Pancreas (tissue), 10 donors: ENCODE measurements at places on chromosomes 11 and 22. TPM values are rescaled to one million over a fixed set of nuclear protein-coding genes. Genes with fewer than 3 reads are reported as not detected.
A peak's percentile ranks its signal among the peaks of the same experiment; 100 is the strongest.

Gene NNMT
- 7.9 TPM for total RNA-seq

Gene CTSW
- total RNA-seq, result 0.46 TPM

Gene SLC17A6
- 0.23 TPM for total RNA-seq

Gene TNNI2
- 6.6 TPM for total RNA-seq

Gene TMEM138
- total RNA-seq, result 13.7 TPM

DNA sequence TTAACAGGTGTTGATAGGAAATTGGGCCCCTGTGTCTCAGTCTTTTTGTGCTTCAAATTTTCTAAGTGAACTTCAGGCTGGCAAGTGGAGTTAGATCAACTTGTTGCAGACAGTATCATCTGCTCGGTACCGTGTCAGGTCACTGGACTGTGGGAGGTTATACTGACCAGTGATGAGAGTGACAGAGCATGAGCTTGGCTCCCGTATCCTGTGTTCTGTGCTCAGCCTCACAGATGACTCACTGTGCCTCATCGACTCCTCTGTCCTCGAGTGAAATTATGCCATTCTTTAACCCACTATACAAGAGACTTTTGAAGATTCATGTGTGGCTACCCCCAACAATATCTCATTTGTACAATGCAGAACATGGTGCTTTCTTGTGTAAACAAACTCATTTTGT, 7.9 kb downstream of the GRAP2 start:
- H3K4me3 ChIP-seq, result no peak overlapping the region
- no peaks in the 10 kb centered on the region for H3K4me1 ChIP-seq
- H3K27me3 ChIP-seq, result no peaks in the 10 kb centered on the region

DNA sequence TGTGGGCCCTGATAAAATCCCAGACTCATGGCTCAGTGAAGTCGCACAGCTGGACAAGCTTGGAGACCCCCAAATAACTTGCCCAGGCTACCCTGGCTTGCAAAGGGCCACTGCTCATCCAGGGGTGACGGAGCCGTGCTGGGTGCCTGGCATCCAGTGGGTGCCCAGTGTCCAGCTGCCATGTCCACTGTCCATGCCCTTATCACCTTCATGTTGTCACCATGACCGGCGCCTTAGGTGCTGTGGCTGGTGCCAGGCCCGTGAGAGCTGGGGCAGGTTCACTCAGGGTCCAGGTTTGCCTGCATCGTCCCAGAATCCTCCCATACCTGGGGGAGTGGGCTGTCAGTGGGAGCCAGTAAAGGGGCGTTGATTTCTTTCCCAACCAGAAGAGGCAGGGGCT, 57.4 kb downstream of the LRP5 start:
- no peak overlapping the region for H3K4me3 ChIP-seq
- H3K27me3 ChIP-seq, result no peaks in the 10 kb centered on the region
- H3K4me1 ChIP-seq, result peaks cover 11% of the 10 kb centered on the region
- DNase-seq, result peak; percentile 45
- H3K36me3 ChIP-seq, result peaks cover 9% of the 10 kb centered on the region

- no peak for DNase-seq
- H3K36me3 ChIP-seq, result peaks cover 3% of the 10 kb centered on the region
- H3K27ac ChIP-seq, result peak overlapping the region; percentile 20
Observed at GRCh38 chr11:102177974-102178631, 67.9 kb downstream of the YAP1 start.

DNA sequence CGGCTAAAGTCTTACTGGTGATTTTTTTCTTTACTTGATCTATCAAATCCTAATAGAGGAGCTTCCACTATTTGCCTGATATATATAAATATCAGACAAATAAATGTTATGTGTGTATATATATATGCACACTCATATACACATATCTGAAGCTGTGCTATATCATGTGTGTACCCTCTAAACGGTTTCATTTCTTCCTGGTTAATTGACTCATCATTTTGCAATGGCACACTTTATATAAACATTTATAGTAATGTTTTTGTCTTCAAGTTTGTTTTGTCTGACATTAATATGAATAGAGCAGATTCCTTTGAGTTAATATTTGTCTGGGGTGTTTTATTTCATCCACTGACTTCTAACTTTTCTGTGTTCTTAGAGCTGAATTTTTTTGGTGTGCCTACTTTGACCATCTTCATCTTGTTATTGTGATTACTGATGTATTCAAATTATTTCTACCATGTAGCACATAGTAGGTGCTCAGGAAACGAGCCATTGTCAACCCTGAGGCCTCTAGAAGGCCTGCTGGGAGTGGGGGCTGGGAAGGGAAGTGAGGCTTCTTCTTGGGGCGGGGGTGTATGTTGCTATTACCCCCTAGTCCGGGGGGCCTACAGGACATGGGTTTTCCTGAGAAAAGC, 82.6 kb downstream of the LRRC32 start:
- H3K36me3 ChIP-seq, result no peaks in the 10 kb centered on the region
- no peak for DNase-seq
- H3K27me3 ChIP-seq, result no peaks in the 10 kb centered on the region
- no peaks in the 10 kb centered on the region for H3K4me1 ChIP-seq

- no peak overlapping the region for H3K4me3 ChIP-seq
- DNase-seq, result no peak
- H3K27me3 ChIP-seq, result no peaks in the 10 kb centered on the region
- peaks cover 34% of the 10 kb centered on the region for H3K4me1 ChIP-seq
- peak overlapping the region; percentile 22 for H3K27ac ChIP-seq
- no peaks in the 10 kb centered on the region for H3K36me3 ChIP-seq
Observed at GRCh38 chr22:50535113-50535512, 5.3 kb upstream of the TYMP start.

GRCh38 chr22:33470456-33470855, 412.3 kb upstream of the SYN3 start:
- no peak overlapping the region for H3K4me3 ChIP-seq
- DNase-seq, result no peak
- no peaks in the 10 kb centered on the region for H3K36me3 ChIP-seq
- no peaks in the 10 kb centered on the region for H3K4me1 ChIP-seq
- no peak overlapping the region for H3K27ac ChIP-seq

DNA sequence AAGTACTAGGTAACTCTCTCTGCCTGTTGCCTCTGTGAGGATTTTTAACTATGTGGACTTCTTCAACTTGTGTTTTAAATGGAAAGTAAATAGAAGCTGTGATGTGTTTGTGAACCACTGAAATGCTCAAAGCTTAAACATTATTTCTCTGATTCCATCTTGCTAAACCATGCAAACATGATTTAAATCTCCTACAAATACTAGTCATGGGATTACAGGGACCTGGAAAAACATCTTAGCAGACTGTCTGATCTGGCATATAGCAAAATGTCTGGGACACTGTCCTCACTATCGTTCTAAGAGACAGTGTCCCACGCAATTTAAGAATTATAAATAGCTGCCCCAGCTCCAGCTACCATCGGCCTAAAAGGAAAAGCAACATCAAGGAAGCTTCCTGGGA, 914.5 kb upstream of the FAT3 start:
- DNase-seq, result no peak
- H3K27ac ChIP-seq, result no peak overlapping the region
- H3K4me1 ChIP-seq, result no peaks in the 10 kb centered on the region
- H3K27me3 ChIP-seq, result no peaks in the 10 kb centered on the region
- no peaks in the 10 kb centered on the region for H3K36me3 ChIP-seq
- no peak overlapping the region for H3K4me3 ChIP-seq

DNA sequence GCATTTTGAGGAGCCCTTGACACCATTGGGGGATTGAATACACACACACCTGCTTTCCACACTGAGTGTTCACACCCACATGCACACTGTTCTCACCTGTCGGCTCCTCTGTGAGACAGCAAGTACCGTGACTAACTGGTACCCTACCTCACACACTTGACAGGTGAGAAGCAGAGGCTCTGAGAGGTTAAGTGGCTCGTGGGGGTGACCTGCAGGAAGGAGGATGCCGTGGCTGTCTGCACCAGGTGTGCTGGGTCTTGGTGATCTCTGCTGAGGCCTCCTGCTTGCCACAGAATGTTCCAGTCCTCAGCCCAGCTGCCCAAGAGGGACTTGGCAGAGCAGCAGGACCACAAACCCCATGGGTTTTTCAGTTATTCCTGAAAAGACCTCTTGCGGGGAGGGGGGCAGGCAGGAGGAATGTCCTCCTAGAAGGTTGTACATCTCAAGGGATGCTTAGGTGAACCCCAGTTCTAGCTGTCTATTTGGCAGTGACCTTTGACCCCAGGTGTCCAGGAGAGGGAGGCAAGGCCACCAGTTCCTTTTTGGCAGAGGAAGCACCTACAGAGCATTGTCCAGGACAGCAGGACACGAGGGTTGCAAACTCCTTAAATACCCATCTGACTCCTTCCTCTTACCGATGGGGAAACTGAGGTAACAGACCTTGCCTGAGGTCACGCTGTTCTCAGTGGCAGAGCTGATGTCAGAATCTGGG, 66.0 kb downstream of the SHISAL1 start:
- H3K36me3 ChIP-seq, result no peaks in the 10 kb centered on the region
- no peak for DNase-seq
- H3K27me3 ChIP-seq, result no peaks in the 10 kb centered on the region
- no peak overlapping the region for H3K27ac ChIP-seq
- no peak overlapping the region for H3K4me3 ChIP-seq

DNA sequence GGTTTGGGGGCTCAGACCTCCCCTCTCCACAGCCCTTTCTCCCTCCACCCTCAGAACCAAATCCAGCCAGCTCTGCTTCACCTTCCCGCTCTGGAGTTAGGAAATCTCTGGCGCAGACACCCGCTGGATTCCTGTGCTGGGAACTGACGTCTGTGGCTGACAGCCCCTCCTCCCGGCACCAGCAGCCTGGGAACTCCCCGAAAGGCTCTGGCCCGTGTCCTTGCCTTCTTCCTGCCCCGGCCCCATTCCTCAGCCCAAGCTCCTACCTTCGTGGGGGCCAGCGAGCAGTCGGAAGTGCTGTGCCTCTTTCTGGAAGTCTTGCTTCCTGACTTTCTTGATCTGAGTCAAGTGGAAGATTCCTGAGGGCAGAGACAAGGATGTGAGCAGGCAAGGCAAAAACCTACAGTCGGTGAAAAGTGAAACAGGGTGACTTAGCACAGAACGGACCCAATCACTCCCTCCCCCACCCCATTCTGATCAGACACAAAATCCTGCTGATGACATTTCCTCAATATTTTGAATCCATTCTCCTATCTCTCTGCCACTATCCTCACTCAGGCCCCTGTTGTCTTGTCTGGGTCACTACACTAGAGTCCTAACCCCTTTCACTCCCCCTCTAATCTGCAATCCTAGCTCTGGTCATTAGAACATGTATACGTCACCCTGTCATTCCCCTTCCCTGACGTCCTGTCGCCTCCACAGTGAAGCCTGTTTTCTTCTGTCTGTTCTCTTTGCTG, 34.1 kb downstream of the CHRDL2 start:
- peaks cover 20% of the 10 kb centered on the region for H3K4me1 ChIP-seq
- no peak overlapping the region for H3K4me3 ChIP-seq
- DNase-seq, result peak; percentile 77
- H3K27me3 ChIP-seq, result no peaks in the 10 kb centered on the region
- no peaks in the 10 kb centered on the region for H3K36me3 ChIP-seq

- no peaks in the 10 kb centered on the region for H3K27me3 ChIP-seq
- H3K36me3 ChIP-seq, result no peaks in the 10 kb centered on the region
- no peak overlapping the region for H3K4me3 ChIP-seq
- peaks cover 15% of the 10 kb centered on the region for H3K4me1 ChIP-seq
- H3K27ac ChIP-seq, result peak overlapping the region; percentile 78
Observed at GRCh38 chr22:33539902-33540751, 380.1 kb downstream of the LARGE1 start.

DNA sequence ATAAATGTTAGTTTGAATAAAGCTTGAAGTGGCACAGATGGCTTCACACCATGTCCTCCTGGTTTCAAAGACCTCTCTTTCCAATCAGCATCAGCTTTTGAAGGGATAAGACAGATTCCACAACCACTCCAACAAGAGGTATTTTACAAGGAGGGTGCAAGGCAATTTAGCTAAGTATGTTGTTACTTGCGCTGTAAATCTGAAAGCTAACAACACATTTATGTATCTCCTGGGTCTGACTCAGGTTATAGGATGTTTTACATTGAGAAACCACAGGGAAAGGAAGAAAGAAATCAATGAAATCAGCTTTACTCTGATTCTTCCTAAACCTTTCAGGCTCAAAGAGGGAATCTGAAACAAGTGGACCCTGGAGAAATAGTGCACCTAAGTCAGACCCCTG, 12.1 kb downstream of the CWC15 start:
- H3K4me3 ChIP-seq, result no peak overlapping the region
- H3K27ac ChIP-seq, result no peak overlapping the region
- no peaks in the 10 kb centered on the region for H3K27me3 ChIP-seq
- no peak for DNase-seq
- H3K36me3 ChIP-seq, result peaks cover 37% of the 10 kb centered on the region

GRCh38 chr11:6387811-6388599, 2.3 kb upstream of the SMPD1 start:
- H3K4me3 ChIP-seq, result no peak overlapping the region
- H3K27ac ChIP-seq, result peak overlapping the region; percentile 91
- H3K36me3 ChIP-seq, result no peaks in the 10 kb centered on the region
- DNase-seq, result no peak

DNA sequence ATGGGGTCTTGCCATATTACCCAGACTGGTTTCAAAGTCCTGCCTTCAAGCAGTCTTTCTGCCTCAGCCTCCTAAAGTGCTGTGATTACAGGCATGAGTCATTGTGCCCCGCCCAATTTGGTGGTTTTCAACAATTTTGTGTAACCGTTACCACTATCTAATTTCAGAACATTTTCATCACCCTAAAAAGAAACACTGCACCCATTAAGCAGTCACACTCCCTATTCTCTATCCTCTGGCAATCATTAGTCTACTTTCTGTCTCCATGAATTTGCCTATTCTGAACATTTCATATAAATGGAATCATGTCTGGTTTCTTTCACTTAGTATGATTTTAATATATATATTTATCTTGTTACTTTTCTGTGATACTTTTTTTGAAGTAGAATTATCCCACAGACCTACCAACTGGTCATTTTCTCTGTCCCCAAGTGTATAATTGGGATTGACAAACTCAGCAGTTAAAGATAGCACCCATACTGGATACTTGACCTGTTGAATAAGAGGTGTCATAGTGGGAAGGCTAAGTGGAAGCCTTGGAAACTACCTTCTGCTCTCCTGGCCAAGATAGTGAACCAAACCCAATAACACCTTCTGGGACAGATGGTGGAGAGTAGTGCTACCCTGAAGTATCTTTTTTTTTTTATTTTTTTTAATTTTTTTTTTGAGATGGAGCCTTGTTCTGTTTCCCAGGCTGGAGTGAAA, 64.8 kb downstream of the STIM1 start:
- H3K36me3 ChIP-seq, result no peaks in the 10 kb centered on the region
- DNase-seq, result no peak
- H3K27ac ChIP-seq, result no peak overlapping the region
- no peaks in the 10 kb centered on the region for H3K4me1 ChIP-seq

DNA sequence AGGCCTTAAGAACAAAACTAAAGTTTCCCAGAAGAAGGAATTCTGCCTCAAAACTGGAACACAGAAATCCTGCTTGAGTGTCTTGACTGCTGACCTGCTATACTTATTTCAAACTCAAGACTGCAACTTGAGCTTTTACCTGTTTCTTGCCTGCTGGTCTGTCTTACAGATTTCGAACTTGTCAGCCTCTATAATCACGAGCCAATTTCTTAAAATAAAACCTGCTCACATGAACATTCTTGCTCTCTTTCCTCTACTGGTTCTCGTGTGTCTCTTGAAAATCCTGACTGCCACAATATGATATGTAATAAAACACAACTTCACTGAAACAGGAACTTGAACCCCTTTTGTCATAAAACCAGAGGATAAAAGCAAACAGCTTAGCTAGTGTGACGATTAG, 13.9 kb downstream of the PATL1 start:
- peaks cover 43% of the 10 kb centered on the region for H3K36me3 ChIP-seq
- no peak overlapping the region for H3K27ac ChIP-seq
- H3K4me1 ChIP-seq, result no peaks in the 10 kb centered on the region
- no peaks in the 10 kb centered on the region for H3K27me3 ChIP-seq
- no peak for DNase-seq
- H3K4me3 ChIP-seq, result no peak overlapping the region

- peaks cover 25% of the 10 kb centered on the region for H3K4me1 ChIP-seq
- H3K36me3 ChIP-seq, result no peaks in the 10 kb centered on the region
- H3K4me3 ChIP-seq, result no peak overlapping the region
- H3K27ac ChIP-seq, result no peak overlapping the region
- DNase-seq, result no peak
Observed at GRCh38 chr11:27447288-27448183, 25.1 kb downstream of the LGR4 start.
